NCI-H345 (cell line): ENCODE measurements at places on chromosomes 13 and 19.
A peak's percentile ranks its signal among the peaks of the same experiment; 100 is the strongest.

- DNase-seq: no peak
Observed at GRCh38 chr13:62061751-62062150, 646.1 kb upstream of the PCDH20 start.

DNA sequence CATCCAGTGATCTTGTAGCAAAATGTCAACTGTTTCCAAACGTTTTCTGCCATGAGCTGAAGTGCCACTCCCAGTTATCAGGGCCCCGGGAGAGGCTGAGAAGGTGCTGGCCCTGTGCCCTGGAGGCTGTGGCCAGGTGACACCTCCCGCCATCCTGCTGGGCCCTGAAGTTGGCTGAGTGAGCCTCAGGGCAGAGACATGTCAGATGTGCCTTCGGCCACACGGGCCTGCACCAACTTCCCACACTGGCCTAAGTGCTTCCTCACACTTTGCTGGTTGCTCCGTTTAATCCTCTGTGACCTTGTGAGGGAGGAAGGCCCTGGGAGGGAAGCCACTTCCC lies 4.8 kb downstream of the ADPRHL1 start:
- DNase-seq: peak; percentile 38

DNA sequence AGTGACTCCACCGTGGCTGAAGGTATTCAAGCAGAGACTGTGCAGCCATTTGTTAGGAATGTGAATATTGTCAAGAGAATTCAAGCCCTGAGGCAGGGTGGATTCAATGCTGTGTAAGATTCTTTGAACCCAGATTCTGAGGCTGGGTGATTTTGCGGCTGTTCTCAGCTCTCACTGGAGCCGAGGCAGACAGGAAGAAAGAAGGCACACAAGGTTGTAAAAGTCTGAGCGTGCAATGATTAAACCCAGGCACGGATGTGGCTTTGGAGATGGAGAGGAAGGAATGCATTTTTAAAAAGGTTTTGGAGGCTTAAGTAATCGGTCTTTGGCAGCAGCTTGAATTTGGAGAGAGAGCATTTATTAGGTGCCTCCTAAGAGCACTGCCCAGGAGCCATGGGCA lies 187.9 kb downstream of the KATNAL1 start:
- no peak for DNase-seq

DNA sequence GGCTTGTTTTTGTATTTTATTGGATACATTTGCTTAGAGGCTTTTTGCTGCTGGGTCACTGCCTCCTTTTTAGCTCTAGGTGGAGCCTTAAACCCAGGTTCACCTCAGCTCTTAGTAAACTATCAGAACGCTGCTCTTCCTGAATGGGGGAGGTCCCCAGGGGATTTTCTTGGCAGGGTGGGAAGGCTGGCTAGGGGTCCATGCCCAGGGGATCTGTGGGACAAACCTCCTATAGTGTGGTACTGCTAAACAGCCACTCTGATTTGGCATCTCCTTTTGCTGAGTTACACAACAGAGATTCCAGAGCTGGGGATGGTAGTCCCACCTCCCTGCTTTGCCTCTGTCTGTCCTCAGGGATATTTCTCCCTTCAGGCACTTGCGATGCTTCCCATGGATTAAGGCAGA lies 204.9 kb downstream of the ZIC5 start:
- no peak for DNase-seq

- no peak for DNase-seq
Observed at GRCh38 chr19:51333836-51334460, 8.0 kb downstream of the VSIG10L start.

DNA sequence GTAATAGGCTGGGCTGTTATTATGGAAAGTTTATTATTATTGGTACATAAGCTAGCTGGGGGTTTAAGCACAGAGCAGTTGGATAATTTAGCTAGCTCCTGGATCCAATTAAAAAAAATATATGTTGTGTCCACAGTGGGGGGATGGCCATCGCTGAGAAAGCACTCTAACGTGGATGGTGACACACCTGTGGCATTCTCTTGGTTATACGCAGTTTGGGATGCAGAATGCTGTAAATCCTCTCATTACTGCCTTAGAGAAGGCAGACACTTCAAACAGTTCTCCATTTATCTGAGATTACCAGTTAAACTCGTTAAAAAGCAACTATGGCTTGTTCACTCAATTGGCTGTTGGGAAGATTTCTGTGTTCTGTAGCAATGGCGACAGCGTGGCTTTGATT lies 2.4 kb upstream of the ZNF536 start:
- DNase-seq: no peak

GRCh38 chr13:40172878-40173277 lies 493.6 kb downstream of the FOXO1 start:
- no peak for DNase-seq

DNA sequence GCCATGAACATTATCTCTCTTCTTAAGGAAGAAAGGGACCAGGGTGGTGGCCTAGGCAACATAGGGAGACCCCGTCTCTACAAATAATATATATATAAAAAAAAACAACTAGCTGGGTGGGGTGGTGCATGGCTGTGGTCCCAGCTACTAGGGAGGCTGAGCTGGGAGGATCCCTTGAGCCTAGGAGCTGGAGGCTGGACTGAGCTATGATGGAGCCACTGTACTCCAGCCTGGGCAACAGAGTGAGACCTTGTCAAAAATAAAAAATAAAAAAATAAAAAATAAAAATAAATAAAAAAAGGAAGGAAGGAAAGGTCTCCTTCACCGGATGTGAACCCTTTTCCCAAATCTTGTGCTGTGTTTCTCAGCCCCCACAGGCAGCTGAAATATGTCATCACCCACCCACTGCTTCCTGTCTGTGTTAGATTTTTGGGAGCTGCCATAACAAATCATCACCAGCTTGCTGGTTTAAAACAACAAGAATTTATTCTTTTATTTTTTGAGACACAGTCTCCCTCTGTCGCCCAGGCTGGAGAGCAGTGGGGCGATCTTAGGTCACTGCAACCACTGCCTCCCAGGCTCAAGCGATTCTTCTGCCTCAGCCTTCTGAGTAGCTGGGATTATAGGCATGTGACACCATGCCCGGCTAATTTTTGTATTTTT lies 9.5 kb upstream of the TSPAN16 start:
- no peak for DNase-seq
